ENCODE measurements at places on chromosomes 11 and 22. TPM values are rescaled to one million over a fixed set of nuclear protein-coding genes. Genes with fewer than 3 reads are reported as not detected.

Gene TENM4
- 6.0 TPM for polyA plus RNA-seq

- DNase-seq: no peak
Measured at GRCh38 chr11:6391537-6392134, 1.4 kb downstream of the SMPD1 start.

- DNase-seq: no peak
Measured at GRCh38 chr22:37180531-37181231, 7.4 kb downstream of the C1QTNF6 start.

Gene ANO5
- polyA plus RNA-seq: 0.28 TPM
